Endothelial cell (in vitro differentiated cells): ENCODE measurements at places on chromosomes 5 and 9.

GRCh38 chr5:142527664-142528295 lies 158.1 kb downstream of the FGF1 start:
- H3K4me3 ChIP-seq: no peak overlapping the region
- peaks cover 1% of the 10 kb centered on the region for H3K27me3 ChIP-seq
- H3K4me1 ChIP-seq: peaks cover 25% of the 10 kb centered on the region
- H3K27ac ChIP-seq: no peak overlapping the region

DNA sequence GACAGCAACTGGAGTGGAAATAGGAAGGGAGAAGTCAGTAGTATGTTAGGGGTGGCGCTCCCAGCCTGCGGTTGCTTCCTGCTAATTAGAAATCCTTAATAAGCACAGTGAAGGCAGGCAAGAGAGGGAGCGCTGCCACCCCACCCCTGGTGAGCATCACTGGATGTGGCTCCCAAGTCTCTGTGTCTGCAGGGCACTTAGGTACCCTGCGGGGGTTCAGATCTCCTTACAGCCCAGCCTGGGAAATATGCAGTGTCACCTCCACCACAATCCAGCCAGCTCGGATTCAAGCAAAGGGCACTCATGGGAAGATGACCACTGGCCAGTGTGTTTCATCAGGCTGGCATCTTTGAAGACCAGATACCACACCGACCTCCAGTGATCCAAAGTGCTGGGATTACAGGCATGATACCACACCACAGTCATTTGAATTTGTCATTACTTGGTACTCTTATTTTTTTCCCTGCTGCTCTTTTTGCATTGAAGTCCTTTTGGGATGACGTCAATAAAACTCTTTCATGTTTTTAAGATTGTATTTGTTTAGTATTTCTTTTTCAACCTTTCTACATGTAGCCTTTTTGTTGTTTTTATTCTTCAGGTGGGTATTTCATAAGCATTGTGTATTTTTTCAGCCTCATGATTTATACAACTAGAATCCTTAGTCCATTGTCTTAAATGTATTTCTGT lies 90.1 kb downstream of the ANKRD18B start:
- H3K27me3 ChIP-seq: peaks cover 4% of the 10 kb centered on the region
- H3K36me3 ChIP-seq: peaks cover 7% of the 10 kb centered on the region
- H3K4me3 ChIP-seq: no peak overlapping the region
- H3K4me1 ChIP-seq: peaks cover 5% of the 10 kb centered on the region
- H3K27ac ChIP-seq: no peak overlapping the region

- H3K4me3 ChIP-seq: no peak overlapping the region
- H3K4me1 ChIP-seq: peaks cover 13% of the 10 kb centered on the region
- no peak for DNase-seq
- peaks cover 5% of the 10 kb centered on the region for H3K36me3 ChIP-seq
- H3K27me3 ChIP-seq: peaks cover 3% of the 10 kb centered on the region
- H3K27ac ChIP-seq: no peak overlapping the region
These were observed 212.0 kb downstream of the SREK1 start for GRCh38 chr5:66356011-66356565.

DNA sequence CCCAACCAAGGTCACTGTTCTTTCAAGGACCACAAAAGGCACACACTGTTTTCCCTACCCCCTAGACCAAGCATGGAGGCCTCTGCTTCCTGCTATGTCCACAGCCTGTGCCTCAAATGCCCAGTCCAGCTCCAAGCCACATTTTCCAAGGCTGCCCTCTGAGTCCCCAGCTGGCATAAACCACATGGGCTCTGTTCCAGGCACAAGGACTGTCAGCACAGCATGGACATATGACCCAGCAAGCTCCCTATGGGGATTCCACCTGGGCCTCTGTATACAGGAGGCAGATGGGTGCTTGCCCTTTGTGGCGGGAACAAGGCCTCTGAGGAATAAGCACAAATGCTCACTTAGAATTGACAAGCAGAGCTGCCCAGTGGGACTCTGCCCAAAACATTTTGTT lies 115.2 kb downstream of the SPOCK1 start:
- H3K27me3 ChIP-seq: no peaks in the 10 kb centered on the region
- H3K4me1 ChIP-seq: no peaks in the 10 kb centered on the region
- no peak overlapping the region for H3K27ac ChIP-seq
- DNase-seq: no peak

- H3K27ac ChIP-seq: no peak overlapping the region
- H3K4me1 ChIP-seq: peaks cover 6% of the 10 kb centered on the region
- no peaks in the 10 kb centered on the region for H3K27me3 ChIP-seq
- H3K36me3 ChIP-seq: no peaks in the 10 kb centered on the region
These were observed 80.3 kb downstream of the CDO1 start for GRCh38 chr5:115736004-115736689.

DNA sequence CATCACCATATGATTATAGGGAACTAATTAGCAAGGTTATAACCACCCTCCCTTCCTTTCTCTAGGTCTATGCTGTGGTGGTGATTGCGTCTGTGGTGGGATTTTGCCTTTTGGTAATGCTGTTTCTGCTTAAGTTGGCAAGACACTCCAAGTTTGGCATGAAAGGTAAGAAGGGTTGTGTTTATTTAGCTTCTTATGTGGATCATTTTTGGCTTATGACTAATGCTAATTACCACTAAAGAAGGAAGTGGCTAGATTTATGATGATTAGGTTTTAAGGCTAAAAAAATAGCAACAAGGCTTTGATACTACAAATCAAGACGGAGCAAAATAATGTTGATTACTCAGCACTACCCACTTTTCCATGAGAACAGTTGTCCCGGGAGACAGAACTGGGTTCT lies 82.4 kb downstream of the NTRK2 start:
- H3K4me1 ChIP-seq: no peaks in the 10 kb centered on the region
- DNase-seq: no peak
- no peaks in the 10 kb centered on the region for H3K36me3 ChIP-seq
- H3K27me3 ChIP-seq: no peaks in the 10 kb centered on the region

DNA sequence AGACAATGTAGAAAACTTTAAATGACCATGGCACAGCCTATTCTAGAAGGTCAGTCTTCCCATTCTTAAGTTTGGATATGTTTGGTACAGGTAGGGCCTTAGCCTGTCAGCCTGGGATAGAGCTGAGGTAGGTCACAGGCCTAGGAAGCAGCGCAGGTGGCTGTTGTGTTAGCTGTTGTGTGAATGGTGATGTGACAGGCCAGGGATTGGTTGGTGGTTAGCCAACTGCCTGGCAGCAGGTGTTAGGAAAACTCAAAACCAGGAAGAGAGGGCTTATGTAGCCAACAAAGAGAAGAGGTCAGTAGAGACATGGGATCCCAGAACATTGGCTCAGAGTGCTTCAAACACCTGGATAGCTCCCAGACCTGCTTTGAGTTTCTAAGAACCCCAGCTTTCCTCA lies 84.2 kb downstream of the FBXO38 start:
- no peak overlapping the region for H3K27ac ChIP-seq
- no peaks in the 10 kb centered on the region for H3K36me3 ChIP-seq
- DNase-seq: no peak
- H3K4me1 ChIP-seq: no peaks in the 10 kb centered on the region
- no peak overlapping the region for H3K4me3 ChIP-seq
- H3K27me3 ChIP-seq: no peaks in the 10 kb centered on the region

DNA sequence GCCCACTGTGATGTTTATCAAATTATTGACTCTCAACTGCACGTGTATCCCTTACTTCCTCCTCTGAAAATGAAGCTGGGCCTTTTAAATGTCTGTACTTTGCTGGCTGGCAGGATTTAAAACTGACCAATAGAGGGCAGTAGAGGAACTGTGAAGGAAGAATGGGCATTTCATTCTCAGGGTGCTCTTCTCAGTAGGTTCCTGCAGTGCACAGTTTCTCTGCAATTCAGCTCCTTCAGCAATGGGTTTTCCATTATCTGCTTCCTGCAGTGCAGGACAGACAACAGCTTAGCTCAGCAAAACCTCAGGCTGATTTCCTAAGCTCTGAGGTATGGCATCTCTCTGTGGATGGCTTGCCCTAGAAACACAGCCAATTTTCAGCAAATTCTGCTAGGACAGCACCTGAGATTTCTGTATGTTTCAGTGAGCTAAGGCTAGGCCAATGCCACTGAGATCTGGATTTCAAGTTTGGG lies 298.4 kb upstream of the PRDM9 start:
- H3K27me3 ChIP-seq: peaks cover 2% of the 10 kb centered on the region
- peaks cover 14% of the 10 kb centered on the region for H3K4me1 ChIP-seq
- peak overlapping the region; percentile 79 for H3K27ac ChIP-seq
- DNase-seq: peak; percentile 60

DNA sequence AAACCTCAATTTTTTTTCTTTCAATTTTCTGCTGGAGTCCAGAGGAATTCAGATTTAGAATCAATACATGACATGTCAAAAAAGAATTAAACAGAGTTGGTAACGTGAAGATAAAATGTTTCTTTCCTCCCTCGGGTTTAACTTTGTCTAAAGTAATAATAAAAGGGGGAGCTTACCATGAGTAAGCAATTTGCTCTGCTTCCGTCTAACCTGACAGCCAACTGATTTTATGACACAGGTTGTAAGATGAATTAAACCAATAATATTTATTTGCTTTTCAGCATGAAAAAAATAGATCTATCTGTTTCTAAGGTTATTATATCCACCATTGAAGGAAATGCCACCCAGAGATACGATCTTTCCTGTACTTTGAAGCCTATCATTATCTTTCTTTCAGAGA lies 352.6 kb downstream of the OSTF1 start:
- H3K4me1 ChIP-seq: no peaks in the 10 kb centered on the region
- no peak overlapping the region for H3K27ac ChIP-seq
- H3K36me3 ChIP-seq: no peaks in the 10 kb centered on the region
- DNase-seq: no peak

- H3K4me1 ChIP-seq: no peaks in the 10 kb centered on the region
- H3K36me3 ChIP-seq: no peaks in the 10 kb centered on the region
- no peak overlapping the region for H3K4me3 ChIP-seq
- no peak overlapping the region for H3K27ac ChIP-seq
- H3K27me3 ChIP-seq: peaks cover 9% of the 10 kb centered on the region
- no peak for DNase-seq
These were observed 8.8 kb upstream of the PRDM6 start for GRCh38 chr5:123080215-123080614.

- no peaks in the 10 kb centered on the region for H3K36me3 ChIP-seq
- no peak for DNase-seq
- H3K27ac ChIP-seq: no peak overlapping the region
- H3K4me1 ChIP-seq: peaks cover 22% of the 10 kb centered on the region
- H3K27me3 ChIP-seq: no peaks in the 10 kb centered on the region
These were observed 304.7 kb downstream of the GABRG2 start for GRCh38 chr5:162372256-162372655.

GRCh38 chr9:71632776-71633175 lies 135.5 kb downstream of the CEMIP2 start:
- H3K4me1 ChIP-seq: peaks cover 67% of the 10 kb centered on the region
- H3K4me3 ChIP-seq: no peak overlapping the region
- no peak for DNase-seq
- H3K27me3 ChIP-seq: no peaks in the 10 kb centered on the region
- H3K36me3 ChIP-seq: no peaks in the 10 kb centered on the region

GRCh38 chr5:174773371-174773770 lies 49.0 kb downstream of the MSX2 start:
- H3K4me1 ChIP-seq: no peaks in the 10 kb centered on the region
- no peaks in the 10 kb centered on the region for H3K27me3 ChIP-seq
- no peak for DNase-seq
- no peaks in the 10 kb centered on the region for H3K36me3 ChIP-seq
- no peak overlapping the region for H3K27ac ChIP-seq

DNA sequence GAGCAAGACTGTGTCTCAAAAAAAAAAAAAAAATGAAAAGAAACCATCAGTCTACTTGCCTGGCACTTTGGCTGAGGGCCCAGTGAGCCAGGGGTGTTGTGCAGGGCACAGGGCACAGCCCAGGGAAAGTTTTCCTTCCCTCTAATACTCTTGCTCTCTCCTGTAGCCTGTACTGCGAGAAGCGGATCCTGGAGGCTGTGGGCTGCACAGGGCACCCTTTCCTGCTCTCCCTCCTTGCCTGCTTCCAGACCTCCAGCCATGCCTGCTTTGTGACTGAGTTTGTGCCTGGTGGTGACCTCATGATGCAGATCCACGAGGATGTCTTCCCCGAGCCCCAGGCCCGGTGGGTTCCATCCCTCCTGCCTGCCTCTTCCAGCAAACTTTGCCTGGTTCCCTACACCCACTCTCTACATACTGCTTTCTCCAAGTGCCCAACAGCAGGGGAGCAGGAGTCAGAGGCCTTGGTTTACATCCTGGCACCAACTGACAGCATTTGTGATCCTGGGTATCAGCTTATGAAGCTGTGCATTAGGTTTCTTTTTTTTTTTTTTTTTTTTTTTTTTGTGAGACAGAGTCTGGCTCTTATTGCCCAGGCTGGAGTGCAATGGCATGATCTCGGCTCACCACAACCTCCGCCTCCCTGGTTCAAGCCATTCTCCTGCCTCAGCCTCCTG lies 7.2 kb downstream of the ZDHHC12 start:
- H3K4me3 ChIP-seq: no peak overlapping the region
- DNase-seq: no peak
- no peak overlapping the region for H3K27ac ChIP-seq
- H3K4me1 ChIP-seq: no peaks in the 10 kb centered on the region
- peaks cover 7% of the 10 kb centered on the region for H3K27me3 ChIP-seq
- H3K36me3 ChIP-seq: peaks cover 7% of the 10 kb centered on the region

GRCh38 chr9:101421653-101422065 lies 13.9 kb downstream of the ALDOB start:
- H3K4me3 ChIP-seq: no peak overlapping the region
- no peaks in the 10 kb centered on the region for H3K36me3 ChIP-seq
- no peak for DNase-seq
- peaks cover 5% of the 10 kb centered on the region for H3K4me1 ChIP-seq
- no peak overlapping the region for H3K27ac ChIP-seq
- H3K27me3 ChIP-seq: peaks cover 1% of the 10 kb centered on the region

DNA sequence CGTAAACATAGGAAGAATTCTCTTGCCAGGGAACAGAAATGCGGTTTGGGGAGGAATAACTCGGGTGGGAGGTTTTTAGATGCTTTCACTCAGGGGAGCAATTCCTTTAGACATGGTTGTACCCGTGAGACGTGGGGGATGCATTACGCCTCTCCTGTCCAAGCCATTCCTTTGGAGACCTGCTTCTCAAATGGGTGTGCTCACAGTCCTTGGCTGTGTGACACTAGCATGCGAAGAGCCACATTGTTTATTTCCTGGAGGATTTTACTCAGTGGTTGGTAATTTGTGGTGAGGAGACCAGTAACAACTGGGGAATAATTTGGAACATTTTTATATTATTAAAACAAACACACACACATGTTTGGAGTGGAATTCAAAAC lies 18.5 kb downstream of the COL15A1 start:
- peaks cover 13% of the 10 kb centered on the region for H3K36me3 ChIP-seq
- no peak overlapping the region for H3K4me3 ChIP-seq
- DNase-seq: no peak
- peaks cover 2% of the 10 kb centered on the region for H3K27me3 ChIP-seq

GRCh38 chr5:77993855-77994318 lies 217.7 kb upstream of the TBCA start:
- no peak for DNase-seq
- peaks cover 17% of the 10 kb centered on the region for H3K4me1 ChIP-seq
- H3K27me3 ChIP-seq: peaks cover 5% of the 10 kb centered on the region
- H3K27ac ChIP-seq: no peak overlapping the region
- H3K36me3 ChIP-seq: peaks cover 8% of the 10 kb centered on the region

- peak overlapping the region; percentile 97 for H3K27ac ChIP-seq
- H3K27me3 ChIP-seq: peaks cover 5% of the 10 kb centered on the region
- DNase-seq: peak; percentile 74
- H3K36me3 ChIP-seq: no peaks in the 10 kb centered on the region
These were observed 54.4 kb downstream of the GNAQ start for GRCh38 chr9:77977210-77977611.

GRCh38 chr9:110620726-110621125 lies 41.2 kb upstream of the SVEP1 start:
- H3K27ac ChIP-seq: no peak overlapping the region
- no peaks in the 10 kb centered on the region for H3K4me1 ChIP-seq
- H3K4me3 ChIP-seq: no peak overlapping the region
